ENCODE measurements at places on chromosomes 3 and 15.

- DNase-seq, result no peak
Measured at GRCh38 chr3:50275996-50276761, 2.7 kb upstream of the LSMEM2 start.

- no peak for DNase-seq
Measured at GRCh38 chr3:70608434-70608833, 296.0 kb upstream of the MDFIC2 start.

GRCh38 chr15:90760661-90761232 lies 43.6 kb downstream of the BLM start:
- no peak for DNase-seq

DNA sequence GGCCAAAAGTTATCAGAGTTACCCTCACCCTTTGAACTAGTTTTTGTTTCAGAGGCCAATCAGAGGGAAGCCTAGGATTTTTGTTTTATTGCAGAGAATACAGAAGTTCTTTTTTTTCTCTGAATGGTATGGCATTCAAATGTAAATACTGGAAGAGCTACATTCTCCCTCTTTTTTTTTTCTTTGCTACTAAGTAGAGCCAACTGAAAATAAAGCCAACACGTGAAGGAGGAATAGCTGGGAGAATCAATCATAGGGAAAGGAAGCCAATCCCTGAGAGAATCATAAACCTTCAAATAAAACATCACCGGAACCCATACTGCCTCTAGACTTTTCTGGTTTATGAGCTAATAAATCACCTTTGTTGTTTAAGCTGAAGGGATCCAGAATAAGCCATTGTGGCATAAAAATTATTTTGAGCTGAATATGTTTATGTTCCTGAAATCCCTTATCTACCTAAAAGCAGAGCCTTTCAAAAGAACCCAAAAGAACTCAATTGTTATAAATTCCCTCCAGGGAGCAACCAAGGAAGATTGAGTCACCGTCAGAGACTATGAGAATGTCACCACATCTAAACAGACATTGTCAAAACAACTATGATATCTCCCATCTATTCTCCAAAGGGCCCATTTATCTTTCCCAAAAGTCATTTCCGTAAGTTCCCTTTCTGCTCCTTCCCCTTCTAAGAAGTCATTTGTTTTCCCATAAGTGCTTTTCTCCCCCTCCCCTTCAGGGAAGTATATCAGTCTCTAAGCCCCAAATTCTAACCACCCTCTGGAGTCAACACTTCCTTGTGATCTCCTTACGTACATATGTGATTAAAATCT lies 3.8 kb upstream of the ZNF280D start:
- no peak for DNase-seq

DNA sequence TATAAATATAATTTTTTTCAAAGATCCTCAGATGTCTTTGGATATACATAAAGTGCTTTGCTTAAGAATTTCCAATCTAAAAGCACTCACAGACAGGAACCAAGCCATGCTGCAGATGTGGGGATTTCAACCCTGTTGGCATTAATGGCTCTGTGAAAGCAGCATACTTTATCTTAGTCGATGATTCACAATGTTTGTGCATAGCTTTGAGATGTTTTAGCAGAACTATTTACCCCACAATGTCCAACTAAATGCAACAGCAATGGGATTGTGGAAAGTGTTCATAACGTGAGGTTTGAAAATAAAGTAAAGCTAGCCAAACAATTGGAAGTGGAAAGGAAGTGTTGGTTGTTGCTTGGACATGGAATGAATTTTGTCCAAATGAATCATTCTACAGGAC lies 371.4 kb downstream of the SOX2 start:
- DNase-seq, result no peak

- no peak for DNase-seq
Measured at GRCh38 chr3:14730703-14731382, 55.9 kb downstream of the C3orf20 start.

DNA sequence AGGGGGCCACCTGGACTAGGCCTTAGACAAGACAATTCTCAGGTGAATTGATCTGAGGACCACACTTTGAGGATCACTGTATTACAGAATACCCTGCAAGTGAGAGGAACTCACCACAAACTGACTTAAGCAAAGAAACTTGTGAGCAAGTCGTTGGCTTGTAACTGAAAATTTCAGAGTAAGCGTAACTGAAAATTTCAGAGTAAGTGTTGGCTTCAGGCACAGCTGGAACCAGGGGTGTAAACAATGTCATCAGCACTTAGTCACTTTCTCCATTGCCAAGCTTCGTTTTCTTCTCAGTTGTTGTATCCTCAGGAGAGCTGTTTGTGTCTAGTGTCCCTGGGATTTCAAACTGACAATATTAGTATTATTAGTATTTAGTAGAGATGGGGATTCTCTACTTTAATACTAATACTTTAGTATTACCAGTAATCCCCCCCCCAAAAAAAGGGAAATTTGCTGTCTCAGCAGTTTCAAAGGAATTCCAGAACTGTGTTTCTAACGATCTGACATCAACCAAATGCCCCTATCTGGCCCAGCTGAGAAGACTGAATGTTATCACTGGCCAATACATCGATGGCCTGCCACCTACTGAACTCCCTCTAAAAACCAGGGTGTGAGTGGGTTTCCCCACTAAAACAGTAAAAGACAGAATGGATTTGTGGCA lies 474.4 kb downstream of the NTRK3 start:
- no peak for DNase-seq

GRCh38 chr3:133712017-133712416 lies 34.2 kb upstream of the TF start:
- no peak for DNase-seq

DNA sequence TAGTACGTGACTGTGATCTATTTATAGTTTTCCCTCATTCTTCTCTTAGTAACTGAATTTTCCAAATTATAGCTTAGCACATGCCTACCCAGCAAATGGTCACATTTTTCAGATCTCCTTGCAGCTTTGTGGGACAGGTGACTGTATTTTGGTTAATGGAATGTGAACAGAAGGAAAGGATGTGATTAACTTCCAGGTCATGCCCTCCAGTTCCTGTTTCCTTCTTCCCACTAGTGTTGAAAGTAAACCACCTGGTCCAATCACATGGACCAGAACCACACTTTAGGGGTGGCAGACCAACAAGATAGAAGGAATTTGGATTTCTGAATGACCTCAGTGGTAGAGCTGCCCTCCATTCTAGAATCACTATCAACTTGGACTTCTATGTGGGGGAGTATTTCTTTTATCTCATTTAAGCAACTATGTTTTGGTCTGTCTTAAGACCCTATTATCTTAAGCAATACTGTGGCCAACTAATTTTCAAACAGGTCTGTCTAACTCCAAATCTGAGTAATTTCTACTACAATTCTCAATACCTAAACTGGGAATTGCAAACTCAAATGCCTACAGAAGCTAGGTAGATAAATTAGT lies 76.0 kb upstream of the TSC22D2 start:
- DNase-seq, result no peak

DNA sequence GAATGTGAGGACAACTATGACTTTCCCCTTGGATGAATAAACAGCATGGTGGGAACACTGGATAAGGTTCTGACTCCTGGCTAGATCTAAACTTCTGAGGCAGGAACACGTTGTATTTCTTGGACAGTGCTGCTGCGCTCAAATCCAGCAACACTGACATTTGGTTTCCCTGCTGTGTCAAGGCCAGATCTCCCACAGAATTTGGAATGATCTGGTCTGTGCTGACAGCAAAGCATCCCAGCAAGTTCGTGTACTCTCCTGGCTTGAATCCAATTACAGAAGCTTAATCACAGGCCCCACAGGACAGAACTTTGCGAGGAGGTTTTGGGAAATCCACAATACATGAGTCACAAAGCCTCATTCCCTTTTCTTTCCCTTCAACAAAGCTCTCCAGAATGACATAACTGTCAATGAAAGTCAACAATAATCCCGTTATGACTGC lies 92.5 kb downstream of the ADAMTS9 start:
- DNase-seq, result peak; percentile 84

GRCh38 chr3:197366301-197367044 lies 68.1 kb upstream of the DLG1 start:
- peak; percentile 54 for DNase-seq

DNA sequence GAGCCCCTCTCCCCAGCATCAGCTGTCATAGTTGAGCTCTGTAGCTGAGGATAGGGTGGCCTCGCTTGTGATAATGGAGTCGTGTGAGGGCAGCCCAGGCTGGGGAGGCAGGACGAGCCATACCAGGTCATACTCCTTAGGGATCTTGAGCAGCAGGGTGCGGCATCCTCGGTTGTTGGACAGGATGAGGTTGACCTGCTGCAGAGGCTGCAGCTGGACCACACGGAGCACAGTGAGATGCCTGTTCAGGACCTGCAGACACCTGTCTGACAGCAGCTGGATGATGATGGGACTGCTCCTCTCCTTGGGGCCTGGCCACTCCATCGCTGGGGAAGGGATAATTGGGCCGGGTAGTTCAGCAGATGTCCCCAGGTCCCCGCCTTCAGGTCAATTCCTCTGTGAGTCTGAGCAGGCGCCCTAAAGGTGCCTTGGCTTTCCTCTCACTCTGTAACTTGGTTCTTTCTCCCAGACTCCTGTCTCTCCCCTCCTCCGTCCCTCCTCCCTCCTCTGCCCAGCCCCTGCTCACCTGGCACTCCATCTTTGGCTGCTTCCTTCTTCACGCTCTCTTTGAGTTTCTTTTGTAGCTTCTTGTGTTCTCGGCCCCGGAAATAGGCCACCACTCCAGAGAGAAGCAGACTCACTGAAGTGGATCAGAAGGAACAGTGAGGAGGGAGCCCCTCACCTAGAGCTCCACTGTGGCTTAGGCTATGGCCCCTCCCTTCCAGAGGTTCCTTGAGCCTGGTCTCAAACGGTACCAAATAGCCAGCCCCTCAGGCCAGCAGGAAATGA lies 7.8 kb downstream of the DUOX2 start:
- no peak for DNase-seq

GRCh38 chr3:101179637-101180036 lies 140.7 kb downstream of the IMPG2 start:
- DNase-seq, result peak; percentile 85

- peak; percentile 71 for DNase-seq
Measured at GRCh38 chr15:101320501-101321052, 25.5 kb upstream of the SNRPA1 start.

GRCh38 chr3:172276103-172276502 lies 172.2 kb downstream of the GHSR start:
- no peak for DNase-seq

DNA sequence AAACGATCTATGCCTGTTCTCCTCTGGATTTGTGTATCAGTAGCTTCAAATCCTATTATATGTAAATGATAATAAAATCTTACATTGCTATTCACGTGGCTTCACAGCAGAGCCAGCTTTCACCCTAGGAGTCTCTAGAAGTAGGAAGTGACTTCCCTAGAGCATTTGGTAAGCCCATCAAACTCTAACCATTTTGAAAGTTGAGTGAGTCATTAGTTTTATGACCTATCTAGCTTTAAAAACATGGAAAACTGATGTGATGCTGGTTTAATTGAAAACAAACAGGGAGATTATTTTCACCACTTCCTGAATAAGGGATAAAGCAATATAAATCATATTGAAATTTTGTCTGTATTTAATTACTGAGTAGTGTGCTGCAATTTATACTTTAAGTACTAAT lies 275.2 kb downstream of the EPHA6 start:
- DNase-seq, result no peak

DNA sequence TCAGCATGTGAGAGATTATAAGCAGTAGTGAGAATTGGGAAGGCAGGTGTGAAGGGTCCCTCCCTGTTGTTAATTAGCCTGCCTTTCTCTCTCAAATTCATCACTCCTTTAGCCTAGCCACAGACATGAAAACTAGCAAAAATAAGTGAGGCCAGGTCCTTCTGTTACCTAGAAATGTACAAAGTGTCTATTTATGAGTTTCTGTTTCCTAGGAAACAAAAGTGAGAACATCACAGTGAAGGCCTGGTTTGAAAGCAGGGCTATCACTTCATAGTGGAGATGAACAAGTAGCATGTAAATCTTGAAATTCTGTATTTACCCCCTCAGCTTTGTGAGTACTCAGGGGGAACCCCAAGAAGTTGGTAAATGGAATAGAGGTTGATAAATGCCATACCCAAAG lies 78.2 kb upstream of the UMPS start:
- no peak for DNase-seq

DNA sequence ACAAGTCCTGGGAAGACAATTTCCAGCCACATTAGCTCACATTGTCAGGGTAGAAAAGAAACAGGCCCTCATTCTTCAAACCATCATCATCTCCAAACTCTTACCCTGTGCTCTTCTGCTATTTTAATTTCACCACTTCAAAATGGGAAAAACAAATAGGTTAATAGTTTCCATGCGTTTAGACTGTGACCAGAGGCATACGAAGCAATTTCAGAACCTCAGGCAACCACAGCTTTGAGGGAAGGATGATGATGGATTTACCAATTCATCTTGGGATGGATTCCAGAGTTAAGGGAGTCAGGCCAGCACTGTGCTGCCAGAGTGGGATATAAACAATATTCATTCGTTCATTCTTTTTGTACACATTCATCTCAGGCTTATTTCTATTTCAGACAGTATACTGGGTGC lies 307.8 kb upstream of the TPRG1 start:
- DNase-seq, result peak; percentile 74

DNA sequence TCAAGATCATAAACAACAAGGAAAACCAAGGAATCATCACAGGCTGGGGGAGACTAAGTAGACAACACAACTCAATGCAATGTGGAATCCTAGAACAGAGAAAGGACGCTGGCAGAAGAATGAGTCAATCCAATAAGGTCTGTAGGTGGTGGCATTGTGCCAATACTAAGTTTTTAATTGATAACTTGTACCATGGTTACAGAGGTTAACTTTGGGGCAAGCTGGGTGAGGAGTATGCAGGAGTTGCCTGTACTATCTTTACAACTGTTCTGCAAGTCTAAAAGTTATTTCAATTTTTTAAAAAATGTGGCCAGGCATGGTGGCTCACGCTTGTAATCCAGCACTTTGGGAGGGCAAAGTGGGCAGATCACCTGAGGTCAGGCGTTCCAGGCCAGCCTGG lies 46.2 kb downstream of the RORA start:
- DNase-seq, result no peak

DNA sequence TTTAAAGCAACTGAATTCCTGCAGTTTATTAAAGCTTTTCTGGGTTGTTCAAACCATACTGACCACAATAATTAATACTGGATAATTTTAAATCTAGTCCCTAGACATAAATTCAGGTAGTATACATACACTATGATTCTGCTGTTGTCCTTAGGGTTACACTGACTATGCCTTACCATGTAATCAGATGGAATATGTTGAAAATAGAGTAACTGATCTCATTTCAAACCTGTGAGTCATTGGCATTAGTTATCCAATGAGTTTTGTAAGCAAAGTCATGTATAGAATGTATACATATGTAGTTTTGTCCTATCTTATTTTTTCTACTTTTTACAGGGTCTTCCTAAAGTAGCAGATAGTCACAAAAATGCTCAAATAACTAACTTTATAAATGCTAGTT lies 517.1 kb upstream of the CCDC54 start:
- no peak for DNase-seq

GRCh38 chr3:152564459-152564858 lies 270.5 kb upstream of the P2RY1 start:
- no peak for DNase-seq

DNA sequence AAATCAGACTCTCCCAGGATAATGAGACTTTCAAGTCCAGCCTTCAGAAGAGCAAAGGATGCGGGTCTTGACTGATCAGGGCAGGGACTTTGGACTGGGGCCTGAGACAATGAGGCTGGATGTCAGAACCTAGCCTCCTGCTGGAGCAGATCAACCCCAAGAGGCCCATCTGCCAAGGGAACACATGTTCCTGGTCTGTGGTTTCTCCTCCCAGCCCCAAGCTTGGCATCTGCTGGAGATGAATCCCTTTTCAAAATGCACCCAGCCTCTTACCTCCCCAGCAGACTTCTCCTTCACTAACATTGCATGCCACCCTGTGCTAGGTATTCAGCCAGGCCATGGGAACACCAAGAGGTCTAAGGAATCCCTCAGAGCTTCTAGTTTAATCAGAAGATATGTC lies 43.7 kb upstream of the MFGE8 start:
- peak; percentile 33 for DNase-seq

- no peak for DNase-seq
Measured at GRCh38 chr3:132522353-132522752, 74.7 kb upstream of the ACKR4 start.
